ENCODE measurements at places on chromosomes 4 and X.

- DNase-seq = peak; percentile 55
These were observed 674 bp downstream of the SEC24B start for GRCh38 chr4:109434007-109434971.

GRCh38 chrX:129785160-129785947 lies 5.6 kb downstream of the SASH3 start:
- no peak for DNase-seq

DNA sequence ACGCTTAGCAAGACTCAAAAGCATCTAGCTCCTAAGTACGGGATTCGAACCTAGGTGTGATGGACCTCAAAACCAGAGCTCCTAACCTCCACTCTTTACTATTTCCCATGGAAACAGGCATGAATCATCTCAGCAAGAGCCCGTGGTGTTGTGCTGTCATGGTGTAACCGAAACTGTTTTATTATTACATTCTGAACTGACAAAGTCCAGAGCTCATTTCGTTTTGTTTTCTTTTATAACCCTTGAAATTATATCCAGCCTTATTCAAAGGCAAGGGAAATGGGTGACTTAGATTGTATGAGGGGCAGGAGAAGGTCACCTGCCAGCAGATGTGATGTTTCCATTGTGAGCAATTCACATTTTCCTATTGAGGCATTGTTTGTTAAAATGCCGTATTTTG lies 301.1 kb downstream of the FRMPD4 start:
- no peak for DNase-seq

DNA sequence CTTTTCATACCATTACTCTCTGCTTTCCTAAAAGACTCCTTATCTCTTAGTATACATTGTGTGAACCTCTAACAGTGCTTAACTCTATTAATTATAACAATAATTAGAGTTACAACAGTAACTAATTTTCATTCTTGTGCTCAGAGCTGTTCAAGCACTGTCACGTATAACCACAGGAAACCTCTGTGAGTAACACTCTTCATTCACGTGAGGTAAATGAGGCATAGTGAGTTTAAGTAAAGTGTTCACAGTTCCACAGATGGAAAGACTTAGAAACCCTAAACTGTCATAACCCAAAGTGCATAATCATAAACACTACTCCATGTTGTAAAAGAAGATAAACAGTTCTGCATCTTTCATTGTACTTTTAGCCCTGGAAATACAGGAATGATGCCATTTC lies 222.4 kb downstream of the CCSER1 start:
- DNase-seq = no peak

DNA sequence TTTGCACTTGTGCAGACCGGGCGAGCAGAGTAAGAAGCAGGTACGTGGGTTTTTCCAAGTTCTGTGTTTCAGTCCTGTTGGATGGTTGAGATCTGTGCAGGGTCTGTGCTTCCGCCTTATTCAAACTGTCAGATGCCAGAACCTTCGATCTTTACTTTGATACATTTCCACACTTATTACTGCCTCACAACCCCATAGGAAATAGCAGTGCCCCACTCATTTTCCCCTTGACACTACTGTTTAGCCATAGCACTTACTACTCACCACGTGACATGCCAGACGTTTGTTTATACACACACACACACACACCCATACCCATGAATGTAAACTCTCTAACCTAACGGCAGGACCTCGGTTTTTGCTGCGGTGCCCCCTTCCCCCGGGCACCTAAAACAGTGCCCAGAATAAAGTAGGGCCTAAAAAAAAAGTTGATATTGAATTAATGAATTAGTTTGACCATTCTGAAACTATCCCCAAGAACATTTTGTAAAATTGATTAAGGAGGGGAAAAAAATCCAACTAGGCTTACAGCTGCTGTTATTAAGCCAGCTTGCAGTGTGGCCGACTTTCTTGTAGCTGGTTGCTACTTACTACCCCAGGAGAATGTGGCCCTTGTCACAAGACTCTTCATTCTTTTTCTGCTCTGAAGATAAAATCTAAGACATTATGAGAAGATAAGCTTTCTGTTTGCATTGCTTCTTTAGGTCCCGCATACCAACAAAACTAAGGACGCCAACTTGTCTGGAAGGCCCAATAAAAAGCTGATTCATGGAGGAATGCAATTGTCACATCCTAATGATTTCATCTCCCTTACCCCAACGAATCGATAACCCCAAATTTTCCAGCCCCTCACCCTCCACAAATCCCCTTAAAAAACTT lies 704 bp upstream of the SEPSECS start:
- DNase-seq = peak; percentile 62

GRCh38 chrX:16114611-16115010 lies 8.8 kb upstream of the GRPR start:
- peak; percentile 73 for DNase-seq

DNA sequence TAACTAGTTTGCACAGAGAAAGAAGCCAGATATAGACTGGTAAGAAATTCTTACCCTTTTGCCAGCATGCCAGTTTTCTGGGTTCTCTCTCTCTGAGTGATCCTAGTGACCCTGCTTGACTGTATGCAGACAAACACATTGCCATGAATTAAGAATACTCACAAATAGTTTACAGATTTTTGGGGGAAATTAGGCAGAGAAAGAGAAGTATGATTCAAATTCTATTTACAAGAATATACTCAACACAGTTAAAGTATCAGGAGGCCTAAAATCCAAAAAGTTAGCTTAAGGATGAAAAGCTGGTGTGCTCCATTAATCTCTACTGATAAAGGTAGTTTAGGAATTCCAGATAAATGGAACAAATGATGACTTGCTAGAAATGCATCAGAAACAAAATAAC lies 18.4 kb downstream of the MOB1B start:
- DNase-seq = no peak

- peak; percentile 86 for DNase-seq
These were observed 121.6 kb upstream of the FAT1 start for GRCh38 chr4:186845137-186845842.

DNA sequence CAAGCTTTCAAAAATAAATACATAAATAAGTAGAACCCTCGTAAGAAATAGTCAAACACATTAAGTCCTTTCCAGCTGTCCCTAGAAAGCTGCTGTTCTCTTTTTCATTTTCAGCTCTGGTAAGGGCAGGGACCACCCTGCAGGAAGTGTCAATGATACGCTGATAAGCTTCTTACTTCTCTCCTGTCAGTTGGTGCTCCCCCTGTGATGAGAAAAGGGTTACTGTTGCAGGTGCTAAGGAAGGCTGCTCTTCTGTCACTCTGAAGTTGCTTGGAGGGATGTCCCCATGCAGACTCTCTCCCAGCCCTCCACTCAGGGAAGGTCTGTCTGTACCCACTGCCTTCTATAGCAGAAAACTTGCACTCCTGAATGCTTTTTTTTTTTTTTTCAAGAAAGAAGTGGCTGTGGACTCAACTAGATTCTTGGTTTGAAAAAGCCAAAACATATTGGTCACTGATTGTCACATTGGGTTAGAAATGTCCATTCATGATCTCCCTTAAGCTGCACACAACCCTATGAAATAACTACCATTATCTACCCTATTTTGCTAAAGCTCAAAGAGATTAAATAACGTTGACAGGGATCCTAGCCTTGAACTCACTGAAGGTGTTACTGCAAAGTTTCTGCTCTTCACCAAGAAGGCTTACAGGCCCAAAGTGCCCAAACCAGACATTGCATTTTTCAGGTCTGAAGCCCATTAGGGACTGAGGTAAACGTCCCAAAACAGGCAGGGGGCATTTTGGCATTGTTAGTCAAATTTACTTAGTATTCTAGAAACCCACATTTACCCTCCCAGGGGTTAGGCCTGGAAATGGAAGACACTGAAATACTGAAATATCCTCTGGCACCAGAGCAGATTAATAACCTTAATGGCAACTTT lies 1.2 kb downstream of the CXCL3 start:
- peak; percentile 29 for DNase-seq

DNA sequence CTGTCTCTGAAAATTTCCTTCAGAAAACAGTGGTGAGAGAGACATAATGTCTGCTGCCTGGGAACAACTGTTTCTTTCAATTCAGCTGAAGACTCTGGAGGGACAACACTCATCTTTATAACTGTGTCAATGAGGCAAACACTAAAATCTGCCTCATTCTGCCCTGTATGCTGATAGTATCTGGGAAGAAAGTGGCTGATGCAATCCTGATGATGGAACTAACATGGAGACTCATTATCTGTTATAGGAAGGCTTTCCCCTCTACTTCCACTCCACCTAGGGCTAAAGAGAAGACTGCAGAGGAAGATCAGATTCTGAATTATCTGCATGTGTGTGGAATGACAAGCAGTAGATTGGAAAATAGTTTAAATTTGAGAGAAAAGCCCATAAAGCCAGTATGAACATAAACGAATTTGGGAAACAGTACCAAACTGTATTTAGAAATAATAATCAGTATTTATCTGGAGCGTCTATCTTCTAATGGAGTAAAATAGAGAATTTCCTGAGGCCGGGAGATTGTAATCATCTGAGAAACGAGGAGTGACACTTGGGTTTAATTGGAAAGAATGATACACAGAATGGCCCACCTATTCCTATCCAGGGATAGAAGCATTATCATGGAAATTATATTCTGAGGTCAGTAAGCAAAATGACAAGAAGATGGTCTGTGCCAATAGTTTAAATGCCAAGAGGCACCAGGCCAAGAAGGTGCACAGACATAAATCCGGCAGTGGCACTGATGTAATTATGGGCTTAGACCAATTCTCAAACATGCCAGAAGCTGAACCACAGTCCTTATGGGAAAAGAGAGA lies 85.4 kb downstream of the SHISA3 start:
- DNase-seq = no peak

- DNase-seq = peak; percentile 29
These were observed 8.0 kb downstream of the RADX start for GRCh38 chrX:106619797-106620196.

- DNase-seq = no peak
These were observed 581.8 kb downstream of the NLGN4X start for GRCh38 chrX:5646818-5647217.

GRCh38 chrX:26442340-26442739 lies 226.4 kb downstream of the MAGEB5 start:
- DNase-seq = no peak

All from ELR (cell line).